ENCODE measurements at places on chromosomes 13 and 19.
A peak's percentile ranks its signal among the peaks of the same experiment; 100 is the strongest.

- DNase-seq = no peak
These were observed 470.8 kb downstream of the PCDH20 start for GRCh38 chr13:60944863-60945262.

- DNase-seq = no peak
These were observed 30.8 kb downstream of the CBY2 start for GRCh38 chr13:45732916-45733315.

- peak; percentile 64 for DNase-seq
These were observed 1.8 kb downstream of the ETHE1 start for GRCh38 chr19:43524922-43525835.

DNA sequence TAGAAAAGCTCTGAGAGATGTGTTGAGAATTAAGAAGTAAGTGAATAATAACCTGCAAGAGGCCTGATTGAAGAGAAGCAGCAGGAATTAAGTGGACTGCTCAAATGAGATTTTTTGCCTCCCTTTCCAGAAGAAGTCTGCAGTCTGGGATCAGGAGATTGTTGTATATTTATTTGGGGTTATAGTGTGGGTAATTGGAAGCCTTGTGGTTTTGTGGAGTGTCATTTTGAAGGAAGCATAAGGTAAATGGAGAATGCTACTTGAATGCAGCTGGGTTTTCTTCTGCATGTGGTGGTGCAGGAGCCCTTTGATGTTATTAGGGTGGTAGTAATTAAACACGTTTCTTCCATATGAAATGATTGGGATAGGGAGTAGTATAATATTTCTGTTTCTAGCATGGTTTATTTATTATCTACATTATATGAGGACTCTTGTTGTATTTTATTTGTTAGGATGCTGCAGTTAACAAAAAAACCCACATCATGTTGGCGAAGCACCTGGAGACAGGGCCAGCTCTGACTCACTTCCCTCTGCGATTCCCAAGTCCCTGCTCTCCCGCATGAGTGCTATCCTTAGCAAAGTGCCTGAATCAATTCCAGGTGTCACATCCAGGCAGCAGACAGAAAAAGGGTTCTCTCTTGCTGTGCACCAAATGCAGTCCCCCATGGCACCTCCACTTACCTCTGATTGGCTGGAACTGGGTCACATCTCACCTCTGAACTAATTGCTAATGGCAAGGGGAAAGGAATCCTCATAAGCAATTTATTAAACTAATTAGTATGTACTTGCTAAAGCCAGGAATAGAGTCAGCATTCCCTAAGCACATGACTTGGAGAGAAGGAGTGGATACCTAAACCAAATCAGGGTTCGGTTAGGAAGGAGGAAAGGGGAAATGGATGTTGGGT lies 54.8 kb downstream of the DGKH start:
- no peak for DNase-seq

DNA sequence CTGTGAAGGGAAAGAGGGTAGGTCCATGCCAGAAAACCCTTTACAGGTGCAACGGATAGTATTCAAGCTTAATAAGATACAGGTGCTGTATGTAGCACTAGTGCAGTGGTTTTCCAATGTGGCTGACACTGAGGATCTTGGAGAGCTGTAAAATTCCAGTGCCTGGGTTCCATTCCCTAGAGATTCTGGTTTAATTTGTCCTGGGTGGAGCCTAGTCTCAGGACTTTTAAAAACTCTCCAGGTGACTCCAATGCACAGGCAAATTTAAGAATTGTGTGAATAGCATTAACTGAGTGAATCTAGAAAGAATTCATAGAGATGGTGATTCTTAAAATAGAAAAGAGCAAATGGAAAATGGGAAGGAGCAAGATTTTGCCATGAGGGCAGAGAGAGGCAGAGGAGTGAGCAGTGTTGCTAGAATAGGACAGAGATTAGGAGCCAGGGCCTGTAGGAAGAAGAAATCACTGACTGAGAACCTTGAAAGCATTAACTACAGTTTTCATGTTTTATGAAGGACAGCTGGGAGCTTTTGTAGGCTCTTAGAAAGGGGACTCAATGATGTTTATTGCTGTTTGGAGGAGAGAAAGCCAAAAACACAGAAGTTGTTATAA lies 261.8 kb downstream of the DLEU7 start:
- DNase-seq = no peak

GRCh38 chr13:71663431-71663830 lies 203.6 kb downstream of the DACH1 start:
- peak; percentile 28 for DNase-seq
